ENCODE measurements at places on chromosomes 3 and 15. TPM values are rescaled to one million over a fixed set of nuclear protein-coding genes. Genes with fewer than 3 reads are reported as not detected.

CKMT1B gene
- polyA plus RNA-seq = 0.11 TPM

- DNase-seq = no peak
These were observed 10.3 kb downstream of the COLQ start for GRCh38 chr3:15511156-15511555.

- DNase-seq = no peak
These were observed 4.2 kb upstream of the CCR2 start for GRCh38 chr3:46349484-46350261.

GRCh38 chr3:149180057-149180573 lies 41.5 kb downstream of the CP start:
- peak; percentile 94 for DNase-seq

GRCh38 chr3:4776399-4776979 lies 202.7 kb upstream of the BHLHE40 start:
- no peak for DNase-seq

DNA sequence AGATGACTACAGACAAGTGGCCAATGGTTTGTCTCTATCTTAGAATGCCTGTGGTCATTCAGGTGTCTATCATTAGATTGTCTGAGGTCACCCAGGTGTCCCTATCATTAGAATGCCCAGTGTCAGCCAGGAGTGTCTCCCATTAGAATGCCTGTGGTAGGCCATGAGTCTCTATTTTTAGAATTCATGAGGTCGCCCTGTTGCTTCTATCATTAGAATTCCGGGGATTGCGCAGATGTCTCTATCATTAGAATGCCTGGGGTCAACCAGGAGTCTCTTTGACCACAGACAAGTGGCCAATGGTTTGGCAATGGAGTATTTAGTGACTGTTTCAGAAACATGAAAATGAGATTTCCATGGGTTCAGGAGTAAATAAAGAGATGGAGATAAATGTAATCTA lies 7.6 kb downstream of the RTP2 start:
- no peak for DNase-seq

GRCh38 chr15:101003081-101003480 lies 83.9 kb downstream of the LRRK1 start:
- no peak for DNase-seq

DNA sequence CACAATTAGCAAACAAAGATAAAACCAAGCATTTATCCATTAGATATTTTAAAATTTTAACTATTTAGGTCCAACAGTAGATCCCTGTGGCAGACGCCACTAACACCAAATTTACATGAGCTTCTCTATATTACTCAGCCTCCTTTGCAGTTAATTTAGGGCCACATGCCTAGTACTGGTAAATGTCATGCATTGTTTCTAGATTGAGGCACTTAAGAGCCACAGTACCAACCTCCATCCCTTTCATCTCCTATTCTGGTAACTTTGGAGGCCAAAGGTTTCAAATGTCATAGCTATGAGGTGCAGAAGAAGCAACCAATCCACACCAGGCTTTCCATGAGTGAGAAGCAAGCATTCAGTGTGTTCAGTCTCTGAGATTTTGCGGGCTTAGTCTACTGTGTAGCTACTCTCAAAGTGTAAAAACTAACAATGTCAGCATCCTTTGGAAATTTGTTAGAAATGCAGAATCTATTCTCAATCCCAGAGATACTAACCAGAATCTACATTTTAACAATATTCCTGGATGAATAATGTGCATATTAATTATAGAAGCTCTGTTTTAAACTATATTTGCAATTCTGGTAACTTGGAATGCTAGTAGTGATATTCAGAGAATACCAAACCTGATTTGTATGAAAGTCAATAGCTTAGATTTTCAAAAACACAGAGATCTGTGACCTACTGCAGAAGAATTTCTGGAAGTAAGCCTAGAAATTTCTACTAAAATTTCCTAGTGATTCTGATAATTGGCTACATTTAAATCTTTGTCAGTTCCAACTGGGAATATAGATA lies 206.3 kb upstream of the CD96 start:
- DNase-seq = no peak

NANOGP8 gene
- polyA plus RNA-seq = not detected

All from muscle of back (tissue), 13 donors.